ENCODE measurements at places on chromosomes 1 and 21.

GRCh38 chr21:26408511-26408910 is 164.6 kb downstream of the CYYR1 start:
- DNase-seq, result no peak

- DNase-seq, result no peak
Measured at GRCh38 chr1:106584107-106584506, 472.4 kb upstream of the PRMT6 start.

DNA sequence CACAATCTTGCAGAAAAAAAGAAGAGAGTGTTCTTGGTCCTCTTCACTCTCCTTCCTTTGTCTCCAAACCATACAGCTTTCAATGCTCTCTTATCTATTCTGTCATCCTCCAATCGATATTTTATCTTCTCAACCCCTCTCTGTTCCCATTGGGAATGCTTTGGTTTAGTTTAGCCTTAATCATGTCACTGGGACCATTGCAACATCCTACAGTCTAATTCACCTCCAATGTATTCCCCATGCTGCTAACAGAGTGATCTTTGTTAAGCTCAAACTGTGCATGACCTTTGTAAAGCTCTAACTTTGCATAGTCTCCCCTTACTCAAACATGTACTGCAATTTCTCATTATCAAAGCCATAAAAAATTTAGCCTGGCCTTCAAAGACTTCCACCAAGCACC is 2.9 kb downstream of the MPL start:
- DNase-seq, result no peak

- DNase-seq, result peak; percentile 94
Measured at GRCh38 chr1:32339363-32339978, 3.4 kb upstream of the MARCKSL1 start.

DNA sequence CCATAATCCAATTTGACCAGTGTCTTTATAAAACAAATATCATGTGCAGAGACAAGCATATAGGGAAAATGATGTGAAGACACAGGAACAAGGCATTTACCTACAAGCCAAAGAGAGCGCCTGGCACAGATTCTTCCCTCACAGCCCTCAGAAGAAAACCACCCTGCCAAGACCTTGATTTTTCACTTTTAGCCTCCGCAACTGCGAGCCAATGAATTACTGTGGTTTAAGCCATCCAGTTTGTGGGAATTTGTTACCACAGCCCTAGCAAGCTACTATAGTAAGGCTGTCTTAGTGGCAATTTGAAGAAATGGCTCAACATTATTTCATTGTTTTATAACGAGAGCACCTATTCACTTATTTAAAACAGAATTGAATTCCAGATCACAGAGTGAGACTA is 85.7 kb upstream of the CCDC190 start:
- no peak for DNase-seq

DNA sequence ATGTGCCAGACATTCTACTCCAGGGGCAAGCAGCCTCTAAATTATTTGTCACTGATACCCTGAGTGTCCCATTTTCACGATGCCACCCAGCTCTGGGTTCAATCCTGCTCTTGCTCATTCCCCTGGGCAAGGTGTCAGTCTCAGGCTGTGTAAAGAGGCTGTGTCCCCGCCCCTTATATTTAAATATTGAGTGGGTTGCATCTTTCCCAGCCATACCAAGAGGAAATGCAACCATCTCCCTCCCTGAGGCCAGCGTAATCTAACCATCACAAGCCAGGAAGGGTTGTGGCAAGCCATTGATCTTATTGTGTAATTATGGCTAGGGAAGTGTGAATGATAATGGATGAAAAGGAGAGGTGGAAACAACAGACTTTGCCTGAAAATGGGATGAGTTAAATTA is 54.7 kb upstream of the CLDN14 start:
- DNase-seq, result peak; percentile 64

DNA sequence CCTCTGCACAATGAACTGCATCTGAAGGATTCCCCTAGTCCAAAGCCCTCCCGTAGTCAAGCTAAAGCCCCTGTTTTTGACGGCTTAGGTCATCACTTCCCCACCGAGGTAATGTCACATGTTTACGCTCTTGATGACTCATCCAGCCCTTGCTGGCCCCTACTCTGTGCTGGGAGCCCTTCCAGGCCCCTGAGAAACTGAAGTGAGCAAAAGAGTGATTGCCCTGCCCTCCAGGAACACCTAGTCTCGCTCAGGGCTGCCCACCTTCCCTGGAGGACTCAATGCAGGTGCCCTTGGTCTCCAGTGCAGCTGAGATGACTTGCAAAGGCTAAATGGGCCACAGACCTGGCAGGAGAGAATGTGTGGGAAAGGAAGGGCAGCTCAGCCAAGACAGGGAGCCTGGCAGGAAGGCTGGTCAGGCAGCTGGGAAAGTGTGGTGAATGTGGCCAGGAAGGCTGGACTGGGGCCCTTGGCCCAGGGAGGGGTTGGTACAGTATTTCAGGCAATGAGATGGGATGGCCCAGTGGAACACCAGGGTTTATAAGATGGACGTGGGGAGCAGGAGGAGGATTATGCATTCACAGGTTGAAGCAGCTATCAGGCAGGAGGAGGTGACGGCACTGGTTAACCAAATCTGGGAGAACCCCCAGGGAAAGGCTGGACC is 345.6 kb downstream of the NPHP4 start:
- DNase-seq, result no peak

DNA sequence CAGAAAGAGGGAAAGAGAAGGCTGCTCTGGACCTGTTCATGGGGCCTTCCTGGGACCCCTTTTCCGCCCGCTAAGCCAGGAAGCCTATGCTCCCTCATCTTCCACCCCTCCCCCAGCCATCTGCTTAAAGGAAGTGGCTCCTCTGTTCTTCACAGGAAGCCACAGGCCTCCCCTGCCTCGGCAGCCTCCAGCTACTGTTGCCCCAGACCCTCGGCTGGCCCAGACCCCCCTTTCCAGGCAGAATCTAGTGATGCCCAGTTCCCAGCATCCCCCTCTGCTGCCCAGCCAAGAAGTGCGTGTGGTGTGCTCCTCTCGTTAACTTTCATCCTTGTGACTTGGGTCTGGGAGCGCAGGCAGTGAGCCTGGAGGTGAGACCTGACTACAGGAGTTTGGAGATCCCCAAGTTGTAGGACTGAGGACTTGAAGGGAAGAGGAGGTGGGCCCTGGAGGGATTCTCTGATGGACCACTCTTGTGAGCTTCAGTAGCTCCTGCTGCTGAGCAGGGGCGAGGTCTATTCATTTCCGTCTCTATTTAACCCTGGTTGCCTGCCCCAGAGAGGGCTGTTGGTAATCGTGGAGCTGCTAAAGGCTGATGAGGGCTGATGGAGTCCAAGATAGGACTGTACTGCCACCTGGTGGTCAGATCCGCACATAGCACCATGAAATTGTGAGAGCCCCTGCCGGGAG is 9.1 kb downstream of the IFI6 start:
- DNase-seq, result peak; percentile 82

GRCh38 chr1:97841338-97841737 is 79.5 kb downstream of the DPYD start:
- no peak for DNase-seq

DNA sequence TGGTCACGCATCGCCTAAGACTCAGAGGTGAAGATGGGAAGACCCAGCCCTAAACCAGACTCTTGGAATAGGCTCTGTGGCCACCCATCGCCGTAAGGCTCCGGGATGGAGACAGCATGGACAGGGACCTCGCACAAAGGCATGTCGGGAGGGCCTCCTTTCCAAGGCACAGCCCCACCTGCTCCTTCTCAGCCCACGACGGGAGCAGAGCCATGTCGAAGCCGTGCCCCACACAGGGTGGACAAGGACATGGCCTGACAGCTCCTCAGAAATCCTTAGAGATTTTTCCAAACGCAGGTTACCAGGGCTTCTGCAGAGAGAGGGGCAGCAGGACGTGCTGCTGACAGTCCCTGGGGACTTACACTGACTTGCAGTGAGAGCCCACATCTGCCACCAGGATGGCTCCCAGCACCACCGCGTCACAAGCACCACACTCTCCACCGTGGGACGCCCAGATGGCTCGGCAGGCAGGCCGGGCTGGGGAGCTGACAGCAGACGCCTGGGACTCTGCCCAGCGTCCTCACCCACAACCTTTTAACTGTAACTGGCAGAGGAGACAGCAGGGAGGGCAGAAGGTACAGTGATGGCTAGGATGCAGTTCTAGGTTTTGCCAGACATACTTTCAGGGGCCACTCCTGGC is 12.0 kb downstream of the SSU72 start:
- no peak for DNase-seq

DNA sequence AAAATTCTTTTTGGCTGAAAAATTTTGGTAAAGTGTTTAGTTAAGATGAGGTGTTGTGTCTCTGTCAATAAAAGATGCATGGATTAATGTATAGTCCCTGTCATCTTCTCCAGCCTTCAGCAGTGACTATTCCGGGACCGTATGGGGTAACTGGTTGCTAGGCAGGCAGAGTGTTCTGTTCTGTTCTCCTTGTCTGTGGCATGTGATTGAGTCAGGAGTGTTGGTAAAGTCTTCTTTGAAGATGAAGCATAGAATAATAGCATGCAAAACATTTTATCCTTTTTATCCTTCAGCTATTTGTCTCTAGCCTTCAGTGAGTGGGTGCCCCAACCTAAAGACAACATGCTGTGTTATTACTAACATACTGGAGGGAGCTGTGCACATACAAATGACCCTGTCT is 74.6 kb downstream of the RGL1 start:
- no peak for DNase-seq

DNA sequence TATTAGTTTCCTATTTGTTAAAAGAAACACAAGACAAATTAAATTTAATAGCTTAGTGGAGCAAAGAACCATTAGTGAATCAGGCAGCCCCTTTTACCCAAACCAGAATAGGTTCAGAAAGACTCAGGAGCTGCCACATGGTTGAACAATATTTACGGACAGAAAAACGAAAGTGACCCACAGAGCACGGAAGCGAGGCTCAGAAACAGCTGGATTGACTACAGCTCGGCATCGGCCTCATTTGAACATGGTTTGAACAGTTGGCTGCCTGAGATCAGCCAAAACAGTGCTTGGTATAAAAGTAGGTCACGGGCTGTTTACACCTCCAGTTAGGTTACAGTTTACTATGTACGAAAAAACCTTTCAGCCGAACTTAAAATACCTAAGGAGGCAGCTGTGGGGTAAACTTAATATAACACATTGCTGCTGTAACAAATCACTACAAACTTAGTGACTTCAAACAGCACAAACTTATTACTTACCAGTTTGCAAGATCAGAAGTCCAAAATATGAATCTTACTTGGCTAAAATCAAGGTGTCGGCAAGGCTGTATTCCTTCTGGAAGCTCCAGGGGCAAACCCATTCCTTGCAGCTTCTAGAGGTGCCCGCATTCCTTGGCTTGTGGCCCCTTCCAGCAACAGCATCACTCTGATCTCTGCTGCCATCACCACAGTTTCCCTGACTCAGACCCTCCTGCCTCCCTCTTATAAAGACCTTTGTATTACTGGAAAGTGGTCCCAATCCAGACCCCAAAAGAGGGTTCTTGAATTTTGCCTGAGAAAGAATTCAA is 11.8 kb downstream of the PADI4 start:
- no peak for DNase-seq

DNA sequence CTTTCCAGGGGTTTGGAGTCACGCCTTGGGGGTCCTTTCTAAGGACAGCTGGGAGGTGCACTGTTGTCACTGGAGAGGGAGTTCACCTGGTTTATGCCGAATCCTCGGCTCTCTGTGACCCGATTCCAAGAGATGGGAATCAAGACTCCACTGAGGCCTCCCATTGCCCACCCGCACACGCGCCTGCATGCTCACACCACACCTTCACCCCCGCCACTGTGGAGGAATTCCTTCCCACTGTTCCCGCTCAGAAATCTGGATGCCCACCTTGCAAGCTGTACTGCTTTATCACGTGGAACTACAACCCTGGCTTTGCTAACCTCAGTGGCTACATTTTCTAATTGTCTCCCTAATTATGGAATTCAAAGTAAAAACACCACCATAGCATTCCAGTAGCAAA is 29.2 kb downstream of the PGBD5 start:
- DNase-seq, result no peak

DNA sequence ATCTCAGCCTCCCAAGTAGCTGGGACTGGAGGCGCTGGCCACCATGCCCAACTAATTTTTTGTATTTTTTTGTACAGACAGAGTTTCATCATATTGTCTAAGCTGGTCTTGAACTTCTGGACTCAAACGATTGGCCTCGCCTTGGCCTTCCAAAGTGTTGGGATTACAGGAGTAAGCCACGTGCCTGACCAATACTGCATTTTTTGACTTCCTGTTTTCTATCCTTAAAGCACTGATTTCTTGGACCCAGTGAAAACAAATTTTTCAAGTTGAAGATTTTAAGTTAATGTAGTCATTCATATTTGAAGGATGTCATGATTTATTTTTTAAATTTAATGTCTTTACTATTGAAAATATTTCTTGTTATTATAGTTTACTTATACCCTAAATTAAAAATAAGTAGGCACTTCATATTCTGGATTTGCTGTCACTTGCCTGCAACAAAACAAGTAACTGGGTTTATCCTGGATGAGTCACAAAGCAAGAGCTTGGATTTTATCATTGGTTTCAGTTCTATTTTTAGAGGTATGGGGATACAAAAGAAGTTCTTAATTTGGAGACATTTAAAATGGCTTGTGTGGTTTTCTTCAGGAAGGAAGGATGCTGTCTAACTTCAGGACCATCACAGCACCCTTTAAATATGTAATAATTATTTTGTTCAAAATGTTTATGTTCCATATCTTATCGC is 2.2 kb upstream of the VPS45 start:
- DNase-seq, result peak; percentile 69

GRCh38 chr1:10561497-10561896 is 86.7 kb downstream of the PEX14 start:
- DNase-seq, result peak; percentile 37

All from MV-4-11 (cell line).